Activated naive CD4-positive, alpha-beta T cell treated with anti-CD3 and anti-CD28 coated beads, Interleukin-2, amount 10 ng/mL, durations not matched to agents 7 days and 5 days (primary cell): ENCODE measurements at places on chromosomes 16 and 17.

DNA sequence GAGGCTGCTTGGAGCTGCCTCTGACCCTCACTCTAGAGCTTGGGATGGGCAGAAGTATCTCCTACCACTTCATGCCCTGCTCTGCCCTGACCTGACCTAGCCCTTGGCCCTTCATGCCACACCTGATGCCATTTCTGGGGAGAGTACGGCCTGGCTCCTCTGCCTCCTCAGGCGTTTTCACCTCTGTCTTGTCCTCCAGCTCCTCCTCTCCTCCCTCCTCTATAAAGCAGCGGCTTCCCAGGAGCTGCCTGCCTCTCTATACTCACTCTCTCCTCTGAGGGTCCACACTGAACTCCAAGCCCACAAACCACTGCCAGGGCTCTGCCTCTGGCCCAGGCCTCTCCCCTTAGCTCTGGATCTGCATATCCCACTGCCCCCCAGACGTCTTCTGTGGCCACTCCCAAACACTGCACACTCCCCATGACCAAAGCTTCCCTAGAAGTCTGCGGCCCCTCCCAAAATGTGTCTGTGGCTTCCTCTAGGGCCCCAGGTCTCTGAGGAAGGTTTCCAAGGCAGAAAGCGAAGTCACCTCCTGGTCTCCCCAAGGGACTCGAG, 52.6 kb downstream of the PITPNM3 start:
- no peak for DNase-seq

DNA sequence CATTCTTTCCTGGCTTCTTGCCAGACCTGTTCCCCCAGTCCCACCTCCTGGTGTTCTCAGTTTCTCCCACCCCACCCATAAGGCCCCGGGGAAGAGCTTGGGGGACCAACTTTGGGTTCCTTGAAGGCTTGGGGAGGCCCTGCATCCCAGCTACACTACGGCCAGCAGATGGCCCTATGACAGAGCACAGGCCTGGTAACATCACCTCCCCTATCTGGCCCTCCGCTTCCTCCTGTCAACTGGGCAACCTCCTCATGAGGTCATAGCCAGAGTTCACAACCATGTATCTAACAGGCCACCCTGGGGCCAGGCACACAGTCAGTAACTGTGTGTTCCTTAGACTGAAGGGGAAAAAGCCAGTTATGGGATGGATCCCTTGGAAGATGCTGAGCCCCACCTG, 31.4 kb downstream of the MYO15A start:
- no peak for DNase-seq

DNA sequence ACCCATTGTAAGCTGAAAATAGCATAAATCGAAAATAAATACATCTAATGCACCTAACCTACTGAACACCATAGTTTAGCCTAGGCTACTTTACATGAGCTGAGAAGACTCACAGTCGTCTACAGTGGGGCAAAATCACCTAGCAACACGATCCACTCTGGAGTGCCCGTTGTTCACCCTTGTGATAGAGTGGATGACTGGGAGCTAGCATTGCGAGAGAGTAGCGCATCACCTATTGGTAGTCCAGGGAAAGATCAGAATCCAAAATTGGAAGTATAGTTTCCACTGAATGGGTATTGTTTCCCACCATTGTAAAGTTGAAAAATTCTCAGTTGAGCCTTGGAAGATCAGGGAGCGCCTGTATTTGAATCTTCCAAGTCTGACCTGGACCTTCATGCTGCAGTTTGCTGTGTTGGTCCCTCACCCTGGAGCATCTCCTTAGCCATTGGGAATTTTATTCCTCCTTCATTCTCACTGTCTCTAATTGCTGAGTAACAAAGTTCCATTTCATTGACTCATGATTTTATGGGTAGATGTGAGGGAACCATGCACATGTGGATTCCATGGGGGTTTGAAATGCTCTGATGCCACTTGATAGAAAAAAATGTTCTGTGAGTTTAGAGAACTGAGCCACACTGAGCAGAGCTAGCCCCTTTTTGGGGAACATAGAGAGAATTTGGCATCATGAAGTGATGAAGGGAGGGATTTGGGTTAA, 19.6 kb downstream of the AKAP1 start:
- DNase-seq: no peak

DNA sequence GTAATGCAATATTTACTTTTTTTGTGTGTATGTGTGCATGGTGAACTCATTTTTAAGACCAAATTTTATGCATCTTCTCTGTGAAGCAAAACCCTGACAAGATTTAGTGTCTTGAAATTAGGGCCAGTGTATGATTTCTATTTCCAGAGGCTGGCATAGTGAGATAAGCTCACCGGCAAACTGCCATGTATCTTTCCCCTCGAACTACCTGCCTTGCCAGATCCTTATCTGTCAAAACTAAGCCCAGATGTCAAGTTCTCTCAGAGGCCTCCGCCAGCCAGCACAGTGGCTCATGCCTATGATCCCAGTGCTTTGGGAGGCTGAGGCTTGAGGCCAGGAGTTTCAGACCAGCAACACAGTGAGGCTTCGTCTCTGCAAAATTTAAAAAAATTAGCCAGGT, 10.0 kb downstream of the USP32 start:
- no peak for DNase-seq
